ENCODE measurements at places on chromosomes 2 and 18. TPM values are rescaled to one million over a fixed set of nuclear protein-coding genes. Genes with fewer than 3 reads are reported as not detected.

Gene REG1B
- total RNA-seq = 2.6 TPM

Gene RIT2
- not detected for total RNA-seq

Gene SRD5A2
- 0.06 TPM for total RNA-seq

Gene FBXO15
- total RNA-seq = 0.29 TPM

Gene KLF11
- total RNA-seq = 66.7 TPM

Gene UGT1A5
- total RNA-seq = not detected

Gene SNED1
- total RNA-seq = 58.0 TPM

Gene CRYBA2
- total RNA-seq = not detected

Gene RAB6D
- total RNA-seq = 0.10 TPM

Gene IL18RAP
- total RNA-seq = 13.8 TPM

Gene IL36G
- not detected for total RNA-seq

Gene TEX261
- total RNA-seq = 86.8 TPM

Gene ORC4
- total RNA-seq = 30.8 TPM

Gene CXCR4
- 13.2 TPM for total RNA-seq

Gene FAM124B
- total RNA-seq = 4.1 TPM

Gene DSC2
- total RNA-seq = 11.9 TPM

Gene OSBPL1A
- total RNA-seq = 162 TPM

Gene REG3A
- 3.3 TPM for total RNA-seq

Gene TMEM178A
- 1.5 TPM for total RNA-seq

Gene TMEM185B
- 20.4 TPM for total RNA-seq

Gene GKN2
- total RNA-seq = not detected

Gene MC2R
- not detected for total RNA-seq

Gene SMYD1
- total RNA-seq = not detected

Gene RBBP8
- 18.0 TPM for total RNA-seq

Gene MDH1B
- total RNA-seq = 0.19 TPM

Gene DRC1
- total RNA-seq = not detected

Gene SLC4A3
- 6.7 TPM for total RNA-seq

Gene CHRNG
- total RNA-seq = not detected

Gene ZSWIM2
- total RNA-seq = 1.2 TPM

Gene RND3
- total RNA-seq = 225 TPM

Gene TIA1
- 57.1 TPM for total RNA-seq

Gene CYP26B1
- total RNA-seq = 41.9 TPM

Gene KANSL1L
- total RNA-seq = 14.6 TPM

Gene TUBB6
- total RNA-seq = 560 TPM

Gene FASTKD2
- 19.9 TPM for total RNA-seq

Gene UPP2
- total RNA-seq = not detected

Gene MLPH
- 7.3 TPM for total RNA-seq

Gene OTOS
- not detected for total RNA-seq

Gene CYS1
- 0.80 TPM for total RNA-seq

Gene KCNJ13
- not detected for total RNA-seq

Gene SIGLEC15
- total RNA-seq = 0.32 TPM

Gene EFHD1
- 18.0 TPM for total RNA-seq

Gene RESP18
- total RNA-seq = not detected

Gene CPLX4
- not detected for total RNA-seq

Gene LAMA1
- total RNA-seq = 7.9 TPM

Gene NPPC
- 2.5 TPM for total RNA-seq

Gene NPHP1
- total RNA-seq = 2.2 TPM

Gene TMEM247
- total RNA-seq = not detected

Gene GREB1L
- total RNA-seq = 8.6 TPM

Gene FNDC4
- total RNA-seq = 136 TPM

Gene OBSL1
- 61.5 TPM for total RNA-seq

Gene SKOR2
- total RNA-seq = not detected

Gene TTLL4
- 23.6 TPM for total RNA-seq

Gene SPEG
- total RNA-seq = 4.7 TPM

Gene ANO7
- 1.7 TPM for total RNA-seq

Gene TEX44
- total RNA-seq = not detected

Gene LHCGR
- 1.7 TPM for total RNA-seq

Gene C1QL2
- total RNA-seq = not detected

Gene IL1RL2
- total RNA-seq = 0.93 TPM
